ENCODE measurements at places on chromosomes 7 and 10.

- DNase-seq = peak; percentile 80
Measured at GRCh38 chr7:82263920-82264782, 179.4 kb downstream of the CACNA2D1 start.

DNA sequence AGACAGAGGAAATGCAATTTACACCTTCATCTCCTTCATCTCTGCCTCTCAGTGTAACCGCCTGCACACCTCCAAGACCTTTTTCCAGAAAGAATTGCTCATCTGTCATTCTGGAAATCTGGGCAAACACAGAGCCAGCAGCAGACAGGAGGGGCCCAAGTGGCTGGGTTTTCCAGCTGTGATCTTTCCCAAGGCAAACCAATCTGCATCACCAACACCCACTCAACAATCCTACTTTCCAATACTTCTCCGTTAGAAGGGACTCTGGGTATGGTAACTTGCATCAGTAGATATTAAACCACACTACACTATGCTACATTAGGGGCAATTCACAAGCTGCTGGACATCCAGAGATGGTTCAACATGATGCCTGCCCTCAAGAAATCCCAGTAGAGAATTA, 781.8 kb upstream of the AUTS2 start:
- DNase-seq = no peak

GRCh38 chr7:85287106-85287825, 100.4 kb upstream of the SEMA3D start:
- DNase-seq = no peak

GRCh38 chr7:86966916-86967315, 92.5 kb downstream of the ELAPOR2 start:
- DNase-seq = no peak

- DNase-seq = no peak
Measured at GRCh38 chr10:69733791-69734261, 67.9 kb upstream of the COL13A1 start.

DNA sequence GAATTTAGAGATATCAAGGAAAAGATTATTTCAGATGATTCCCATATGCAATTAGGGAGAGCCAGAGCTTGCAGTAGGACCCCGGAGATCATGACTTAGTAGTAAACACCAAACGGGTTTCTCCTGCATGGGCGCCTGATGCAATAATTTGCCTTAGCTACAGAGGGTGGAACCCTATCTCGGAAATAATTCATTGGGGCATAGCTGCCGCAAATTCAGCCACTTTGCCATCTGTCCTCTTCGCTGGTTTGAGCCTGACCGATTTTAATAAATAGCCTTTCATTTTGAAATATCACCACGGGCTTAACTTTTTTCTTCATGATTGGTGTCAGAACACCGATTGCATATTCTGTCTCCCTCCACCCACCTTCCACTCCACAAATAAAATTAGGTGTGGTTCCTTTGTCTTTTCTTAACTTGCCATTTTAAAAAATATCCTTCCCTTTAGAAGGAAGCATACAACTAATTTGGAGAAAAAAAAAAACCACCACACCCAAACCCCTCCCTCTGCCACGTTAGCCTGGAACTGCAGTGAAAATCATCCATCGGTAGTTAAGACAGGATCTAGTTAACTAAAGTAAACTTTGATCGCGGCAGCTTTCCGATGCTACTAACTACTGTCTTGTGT, 1.4 kb downstream of the GARS1 start:
- peak; percentile 49 for DNase-seq

DNA sequence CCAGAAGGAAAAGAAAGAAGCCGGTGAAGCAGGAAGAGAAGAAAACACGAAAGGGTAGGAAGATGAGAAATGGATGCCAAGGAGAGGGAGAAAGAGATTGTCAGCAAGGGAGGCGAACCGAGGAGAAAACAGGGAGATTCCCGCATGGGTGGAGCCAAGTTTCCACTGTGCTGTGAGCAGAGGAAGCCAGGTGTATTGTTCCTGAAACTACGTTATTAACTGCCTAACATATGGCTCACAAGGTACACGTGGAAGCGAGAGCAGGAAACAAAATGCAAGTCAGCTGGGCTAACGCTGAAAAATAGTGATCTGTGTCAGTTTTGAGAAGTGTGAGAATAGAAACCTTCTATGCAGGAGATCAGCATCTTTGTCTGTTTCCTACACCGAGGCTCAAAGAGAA, 20.4 kb upstream of the HIPK2 start:
- DNase-seq = no peak

- DNase-seq = no peak
Measured at GRCh38 chr7:153061910-153062528, 302.5 kb downstream of the ACTR3B start.

DNA sequence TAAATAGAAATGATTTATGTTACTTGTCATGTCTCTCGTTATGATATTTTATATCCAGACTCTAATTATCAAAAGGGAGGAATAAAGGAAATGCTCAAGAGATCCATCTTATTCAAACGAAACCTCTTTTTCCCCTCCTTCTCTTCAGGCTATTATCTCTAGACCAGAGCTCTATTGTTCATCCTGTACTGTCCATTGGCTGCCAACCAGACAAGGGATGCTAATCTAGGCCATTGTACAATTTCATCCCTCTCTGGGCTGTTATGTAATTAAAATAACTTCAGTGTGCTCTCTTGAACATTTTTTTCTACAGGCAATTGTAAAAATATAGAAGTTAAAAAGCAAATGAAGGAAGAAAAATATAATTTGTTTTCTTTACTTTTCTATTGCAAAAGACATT, 220.4 kb downstream of the HDAC9 start:
- DNase-seq = no peak

DNA sequence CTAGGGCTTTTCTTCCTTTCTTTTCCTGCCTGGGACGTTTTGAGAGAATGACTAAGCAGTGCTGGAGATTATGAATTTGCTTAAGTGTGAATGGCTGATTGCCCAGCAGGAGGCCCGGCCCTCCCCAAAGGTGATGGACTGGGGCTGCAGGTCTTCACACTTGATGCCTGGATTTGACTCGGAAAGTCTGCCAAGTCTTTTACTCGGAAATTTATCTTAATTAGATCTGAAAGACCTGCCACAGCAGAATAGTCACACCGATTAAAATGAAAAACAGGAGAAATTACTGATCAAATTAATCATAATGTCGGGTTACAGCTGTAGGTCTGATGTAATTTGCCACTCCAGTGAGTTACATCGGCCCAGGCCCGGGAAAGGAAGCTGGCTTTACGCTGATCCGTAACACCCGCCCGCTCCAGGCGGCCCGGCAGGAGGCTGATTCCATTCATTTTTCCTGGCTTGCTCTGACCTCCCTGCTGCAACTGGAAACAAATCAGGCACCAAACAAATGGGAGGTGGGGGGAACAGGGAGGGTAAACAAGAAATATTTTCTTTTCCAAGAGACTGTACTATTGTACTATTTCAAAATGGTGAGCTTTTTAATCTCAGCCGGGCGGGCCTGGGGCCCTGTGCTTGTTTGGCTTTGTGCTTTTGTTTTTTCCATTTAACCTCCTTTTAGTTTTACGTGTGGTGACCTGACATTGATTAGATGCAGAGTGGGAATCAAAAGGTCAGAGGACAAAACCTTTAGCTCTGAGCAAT, 212.4 kb upstream of the YAE1 start:
- peak; percentile 94 for DNase-seq

- DNase-seq = peak; percentile 76
Measured at GRCh38 chr7:148084138-148084537, 506.4 kb upstream of the C7orf33 start.

- no peak for DNase-seq
Measured at GRCh38 chr10:117547716-117548668, 5.4 kb downstream of the EMX2 start.

- DNase-seq = peak; percentile 26
Measured at GRCh38 chr7:22563621-22564241, 63.7 kb upstream of the STEAP1B start.

GRCh38 chr10:96791902-96792301, 40.2 kb upstream of the LCOR start:
- no peak for DNase-seq

DNA sequence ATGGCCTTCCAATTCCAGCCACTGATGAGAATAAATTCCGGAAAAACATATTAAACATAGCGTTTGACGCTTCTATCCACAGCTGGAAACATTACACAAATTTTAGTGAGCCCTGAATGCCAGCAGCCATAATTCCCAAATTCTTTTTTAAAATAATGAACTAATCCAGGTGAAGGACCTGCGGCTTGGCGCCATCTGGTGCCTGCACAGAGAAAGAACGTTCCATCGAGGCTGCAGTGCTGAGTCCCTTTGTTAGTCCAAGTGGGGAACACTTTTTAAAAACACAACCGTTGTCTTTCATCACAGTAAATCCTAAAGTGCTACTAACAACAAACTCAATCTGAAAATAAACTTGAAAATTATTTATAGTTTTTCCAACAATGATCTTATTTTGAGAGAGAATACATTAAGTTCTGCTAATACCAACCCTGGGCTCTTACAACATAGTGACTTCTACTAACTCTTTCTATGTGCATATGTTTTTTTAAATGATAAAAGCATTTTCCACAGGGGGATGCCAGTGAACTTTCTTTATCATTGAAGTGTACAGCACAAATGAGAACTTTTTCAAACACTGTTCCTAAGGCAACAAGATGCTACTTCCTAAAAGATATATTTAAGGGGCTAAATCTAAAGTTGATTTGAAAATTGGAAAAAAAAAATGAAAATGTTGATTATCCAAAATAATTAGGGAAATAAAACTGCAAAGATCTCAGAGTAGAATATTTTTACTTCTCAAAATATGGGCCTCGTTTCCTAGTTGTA, 166.9 kb upstream of the RNF32 start:
- DNase-seq = peak; percentile 30

- no peak for DNase-seq
Measured at GRCh38 chr7:149431486-149432120, 29.3 kb downstream of the ZNF777 start.

DNA sequence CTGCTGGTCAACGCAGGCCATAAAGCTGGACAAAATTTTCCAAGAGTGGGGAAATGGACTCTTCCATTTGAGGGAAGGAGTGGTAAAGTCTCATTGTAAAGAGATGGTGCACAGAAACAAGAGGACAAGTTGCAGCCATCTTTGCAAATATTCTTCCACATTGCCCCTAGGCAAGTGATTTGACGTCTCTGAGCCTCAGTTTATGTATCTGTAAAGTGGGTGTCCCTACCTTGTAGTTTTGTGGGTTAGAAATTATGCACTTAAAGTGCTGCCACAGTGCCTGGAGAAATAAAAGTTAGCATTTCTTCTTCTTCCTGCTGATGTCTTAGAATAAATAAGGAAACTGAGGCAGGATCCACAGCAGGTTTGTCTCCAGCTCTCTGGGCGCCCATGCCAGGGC, 12.1 kb downstream of the ADAMTS14 start:
- no peak for DNase-seq
